Camera-type eye (tissue), 1 donor: ENCODE measurements at places on chromosomes 7 and 10. TPM values are rescaled to one million over a fixed set of nuclear protein-coding genes. Genes with fewer than 3 reads are reported as not detected.

The DRGX gene
- total RNA-seq, result 1.3 TPM

The ENTPD1 gene
- 27.6 TPM for total RNA-seq

The UBTD1 gene
- 5.5 TPM for total RNA-seq

The CC2D2B gene
- total RNA-seq, result 2.5 TPM

The WNT8B gene
- total RNA-seq, result 0.16 TPM
